ENCODE measurements at places on chromosomes 5 and 9.

GRCh38 chr5:63050916-63051315 is 472.3 kb downstream of the LRRC70 start:
- no peak overlapping the region for H3K27ac ChIP-seq
- no peaks in the 10 kb centered on the region for H3K27me3 ChIP-seq
- no peaks in the 10 kb centered on the region for H3K36me3 ChIP-seq
- DNase-seq = no peak
- no peaks in the 10 kb centered on the region for H3K4me1 ChIP-seq

DNA sequence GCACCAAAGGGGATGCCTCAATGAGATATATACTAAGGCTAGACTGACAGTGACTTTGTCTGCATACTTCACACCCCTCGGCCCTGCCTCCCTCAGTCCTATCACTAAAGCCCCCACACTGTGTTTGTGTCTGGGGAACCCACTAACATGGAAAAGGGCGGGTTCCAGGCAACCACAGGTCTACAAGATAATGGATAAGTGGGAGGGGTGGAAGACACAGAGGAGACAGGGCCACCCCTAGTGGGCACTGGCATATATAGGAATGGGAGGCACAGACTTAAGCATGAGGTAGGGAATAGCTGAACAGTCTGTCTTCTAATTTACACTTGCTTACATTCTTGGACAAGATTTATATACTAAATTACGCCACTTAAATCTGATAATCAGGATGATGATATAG is 74.0 kb downstream of the SLIT3 start:
- H3K36me3 ChIP-seq = no peaks in the 10 kb centered on the region
- DNase-seq = no peak
- peaks cover 2% of the 10 kb centered on the region for H3K4me1 ChIP-seq

DNA sequence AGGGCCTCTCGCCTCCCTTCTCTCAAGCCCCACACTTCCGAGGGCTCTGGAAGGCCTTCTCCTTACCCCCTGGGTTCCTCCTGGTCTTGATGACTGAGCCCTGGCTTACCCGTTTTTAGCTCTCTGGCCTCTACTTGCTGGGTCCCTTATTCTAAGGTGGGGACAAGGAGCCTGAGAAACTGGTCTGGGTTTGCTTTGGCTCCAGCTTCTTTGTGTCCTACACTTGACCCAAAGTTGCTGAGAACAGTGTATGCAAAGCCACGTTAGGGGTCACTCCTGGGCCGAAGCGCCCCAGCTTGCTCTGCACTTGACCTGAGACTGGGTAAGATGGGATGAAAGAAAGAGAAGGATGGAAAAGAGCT is 788 bp downstream of the ZNF346 start:
- peaks cover 2% of the 10 kb centered on the region for H3K36me3 ChIP-seq
- peaks cover 39% of the 10 kb centered on the region for H3K4me1 ChIP-seq

GRCh38 chr9:29830821-29831220 is 2257.5 kb upstream of the C9orf72 start:
- H3K27me3 ChIP-seq = no peaks in the 10 kb centered on the region
- no peak for DNase-seq
- no peaks in the 10 kb centered on the region for H3K36me3 ChIP-seq
- no peak overlapping the region for H3K27ac ChIP-seq

- H3K36me3 ChIP-seq = no peaks in the 10 kb centered on the region
- no peak overlapping the region for H3K4me3 ChIP-seq
- H3K4me1 ChIP-seq = no peaks in the 10 kb centered on the region
- no peak overlapping the region for H3K27ac ChIP-seq
- no peak for DNase-seq
Measured at GRCh38 chr5:90707698-90708097, 149.1 kb downstream of the ADGRV1 start.

DNA sequence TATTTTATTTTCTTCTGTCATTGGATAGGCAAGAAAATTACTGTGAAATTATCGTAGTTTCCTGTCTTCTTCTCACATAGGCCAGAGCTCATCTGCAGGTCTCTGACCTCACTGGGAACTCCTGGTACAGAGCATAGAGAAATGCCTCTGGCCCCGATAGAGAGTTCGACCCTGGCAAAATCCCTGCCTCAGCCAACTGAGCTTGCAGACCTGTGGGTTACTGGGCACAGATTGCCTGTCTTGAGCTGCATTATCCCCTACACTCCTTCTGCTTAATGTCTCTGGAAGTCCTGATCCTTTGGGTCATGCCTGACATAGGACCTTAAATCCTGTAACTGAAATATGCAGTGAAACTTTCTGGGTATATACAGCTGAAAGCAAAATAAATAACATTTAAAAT is 439.3 kb upstream of the CTNND2 start:
- H3K27ac ChIP-seq = no peak overlapping the region
- H3K4me1 ChIP-seq = no peaks in the 10 kb centered on the region
- no peak overlapping the region for H3K4me3 ChIP-seq

GRCh38 chr5:95838001-95838520 is 15.5 kb upstream of the GLRX start:
- peaks cover 41% of the 10 kb centered on the region for H3K4me1 ChIP-seq
- H3K36me3 ChIP-seq = no peaks in the 10 kb centered on the region
- H3K4me3 ChIP-seq = no peak overlapping the region
- H3K27ac ChIP-seq = peak overlapping the region; percentile 98
- DNase-seq = no peak
